Stimulated activated CD4-positive, alpha-beta T cell treated with anti-CD3 and anti-CD28 coated beads, Interleukin-15, amount 100 ng/mL, for 24 hours (primary cell): ENCODE measurements at places on chromosomes 16 and 17.
A peak's percentile ranks its signal among the peaks of the same experiment; 100 is the strongest.

DNA sequence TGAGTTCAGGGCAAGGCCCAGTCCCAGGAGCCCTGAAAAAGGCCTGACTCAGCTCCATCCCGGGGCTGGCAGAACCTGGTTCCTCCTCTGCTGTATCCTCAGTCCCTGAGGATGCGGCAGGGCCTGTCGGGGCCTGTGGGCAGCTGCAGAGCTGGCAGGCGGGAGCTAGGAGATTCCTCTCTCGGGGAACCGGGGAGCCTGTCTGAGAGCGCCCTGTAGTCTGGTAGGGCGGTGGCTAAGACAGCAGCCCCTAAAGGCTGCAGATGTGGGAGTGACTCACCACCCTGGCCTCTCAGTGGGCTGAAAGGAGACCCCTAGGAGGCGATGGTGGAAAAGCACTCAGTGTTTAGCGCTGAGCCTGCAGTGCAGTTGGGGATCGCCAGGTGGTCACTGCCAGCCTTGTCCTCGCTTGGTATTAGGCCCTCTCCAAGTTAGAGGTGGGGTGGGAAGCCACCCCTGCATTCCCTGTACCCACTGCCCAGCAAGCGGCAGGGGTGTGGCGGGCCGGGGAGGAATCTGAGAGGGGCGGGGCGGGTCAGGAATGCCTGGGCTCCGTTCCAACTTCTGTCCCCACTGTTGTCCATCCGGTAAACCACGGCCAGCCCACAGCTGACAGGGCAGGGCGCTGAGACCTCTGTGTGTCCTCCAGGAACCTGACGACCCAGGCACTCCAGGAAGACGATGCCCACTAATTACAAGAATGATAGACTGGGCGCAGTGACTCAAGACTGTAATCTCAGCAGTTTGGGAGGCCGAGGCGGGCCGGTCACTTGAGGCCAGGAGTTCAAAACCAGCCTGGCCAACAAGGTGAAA is 29.5 kb upstream of the CDH1 start:
- DNase-seq = no peak

- DNase-seq = no peak
Observed at GRCh38 chr17:53722407-53722806, 100.3 kb upstream of the KIF2B start.

DNA sequence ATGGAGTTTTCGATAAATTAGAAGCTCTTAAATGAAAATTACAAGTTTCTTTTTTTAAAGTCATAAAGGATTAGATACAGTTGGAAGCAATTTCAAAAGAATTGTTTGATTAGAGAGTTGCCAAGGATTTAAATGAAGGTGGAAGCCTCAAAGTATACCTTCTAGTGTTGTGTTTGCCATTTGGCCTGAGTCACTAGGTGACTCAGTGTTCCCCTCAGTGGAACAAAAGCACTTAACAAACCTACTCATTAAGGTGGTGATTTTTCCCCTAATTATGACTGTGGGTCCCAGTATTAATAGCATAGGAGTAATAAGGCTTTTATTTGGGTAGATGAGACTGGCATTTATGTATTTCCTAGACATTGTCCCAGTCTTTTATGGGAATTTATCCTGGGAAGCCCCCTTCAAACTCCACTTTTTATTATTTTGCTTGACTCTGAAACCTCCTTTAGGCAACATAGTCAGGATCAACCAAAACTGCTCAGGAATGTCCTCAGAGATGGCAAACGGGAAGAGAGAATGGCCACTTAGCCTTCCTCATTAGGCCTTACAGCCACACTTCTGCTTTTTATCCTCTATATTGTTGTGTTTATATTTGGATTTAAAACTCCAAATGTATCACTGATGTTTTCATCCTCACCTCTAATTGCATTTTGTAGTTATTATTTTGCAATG is 161.0 kb downstream of the FTO start:
- peak; percentile 18 for DNase-seq

GRCh38 chr16:66478733-66479511 is 51.8 kb downstream of the BEAN1 start:
- peak; percentile 90 for DNase-seq

DNA sequence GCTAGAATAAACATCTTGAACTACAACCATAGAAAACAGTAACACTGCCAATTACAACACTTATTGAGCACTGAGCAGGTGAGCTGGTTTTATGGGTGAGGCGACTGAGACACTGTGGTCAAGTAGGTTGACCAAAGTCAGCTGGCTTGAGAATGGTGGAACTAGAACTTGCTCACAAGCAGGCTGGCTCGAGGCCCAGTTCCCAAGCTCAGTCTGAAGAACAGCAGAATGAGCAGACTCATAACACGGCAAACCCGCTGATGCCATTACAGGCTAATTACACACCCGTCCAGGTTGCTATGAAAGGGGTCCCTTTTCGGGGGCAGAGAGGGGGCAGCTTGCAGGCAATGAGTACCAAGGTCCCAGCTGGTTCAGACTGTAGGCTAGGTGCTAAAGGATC is 6.5 kb downstream of the ZZEF1 start:
- DNase-seq = no peak
